ENCODE measurements at places on chromosomes 3 and 15. TPM values are rescaled to one million over a fixed set of nuclear protein-coding genes. Genes with fewer than 3 reads are reported as not detected.

Gene SELENOT
- polyA plus RNA-seq: 80.8 TPM

DNA sequence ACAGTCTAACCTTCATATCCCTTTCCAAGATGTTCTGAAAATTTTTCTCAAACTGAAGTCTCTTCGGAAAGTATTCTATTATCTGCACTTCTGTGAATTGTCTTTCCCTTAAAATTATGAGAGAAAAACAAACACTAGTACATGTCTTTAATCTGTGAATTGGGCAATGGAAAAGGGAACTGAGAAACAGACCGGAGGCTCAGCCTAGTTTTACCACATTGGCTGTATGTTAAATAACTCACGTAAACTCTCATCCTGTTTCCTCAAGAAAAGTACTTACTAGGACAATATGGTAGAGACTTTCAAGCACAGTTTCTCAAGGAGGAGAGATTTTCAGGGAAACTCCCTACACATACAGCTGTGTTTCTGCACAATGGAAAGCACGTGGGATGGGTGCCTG lies 982.2 kb upstream of the SEMA6D start:
- DNase-seq: no peak
- peaks cover 2% of the 10 kb centered on the region for H3K27me3 ChIP-seq
- no peak overlapping the region for H3K27ac ChIP-seq
- no peaks in the 10 kb centered on the region for H3K4me1 ChIP-seq
- H3K36me3 ChIP-seq: no peaks in the 10 kb centered on the region
- no peak overlapping the region for H3K4me3 ChIP-seq

- peak overlapping the region; percentile 94 for H3K27ac ChIP-seq
- H3K27me3 ChIP-seq: no peaks in the 10 kb centered on the region
- peaks cover 18% of the 10 kb centered on the region for H3K4me1 ChIP-seq
- DNase-seq: no peak
- no peaks in the 10 kb centered on the region for H3K36me3 ChIP-seq
Measured at GRCh38 chr3:122679882-122680474, 661 bp upstream of the PARP14 start.

DNA sequence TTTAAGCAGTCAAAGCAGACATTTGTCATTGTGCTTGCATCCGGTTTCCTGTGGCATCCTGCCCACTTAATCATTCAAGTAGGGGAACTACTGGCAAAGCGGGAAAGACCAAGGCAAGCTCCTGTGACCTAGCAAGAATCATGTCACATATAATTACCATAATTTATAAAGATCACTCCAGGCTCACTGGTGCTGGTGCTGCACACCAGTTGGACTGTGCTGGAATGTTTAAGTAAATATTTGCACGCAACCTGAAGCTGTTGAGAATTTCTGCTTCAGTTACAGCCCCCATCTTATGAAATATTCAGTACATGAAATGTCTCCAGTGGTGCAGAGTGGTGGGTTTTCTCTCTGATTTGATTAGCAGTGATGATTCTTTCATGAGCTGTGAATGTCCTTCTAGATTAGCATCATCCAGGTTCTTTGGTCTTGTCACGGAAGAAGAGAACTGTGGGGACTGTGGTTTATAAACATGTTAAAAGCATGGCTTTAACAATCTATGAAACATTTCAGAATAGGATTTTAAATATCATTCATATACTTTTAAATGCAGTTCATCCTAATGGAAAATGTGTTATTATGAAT lies 621.3 kb upstream of the EPHA6 start:
- no peak for DNase-seq
- H3K36me3 ChIP-seq: no peaks in the 10 kb centered on the region
- no peaks in the 10 kb centered on the region for H3K4me1 ChIP-seq
- no peak overlapping the region for H3K27ac ChIP-seq
- H3K4me3 ChIP-seq: no peak overlapping the region

All from liver (tissue), 10 donors.